ENCODE measurements at places on chromosomes 11 and 22. TPM values are rescaled to one million over a fixed set of nuclear protein-coding genes. Genes with fewer than 3 reads are reported as not detected.

Gene GGT1
- total RNA-seq, result 28.3 TPM

DNA sequence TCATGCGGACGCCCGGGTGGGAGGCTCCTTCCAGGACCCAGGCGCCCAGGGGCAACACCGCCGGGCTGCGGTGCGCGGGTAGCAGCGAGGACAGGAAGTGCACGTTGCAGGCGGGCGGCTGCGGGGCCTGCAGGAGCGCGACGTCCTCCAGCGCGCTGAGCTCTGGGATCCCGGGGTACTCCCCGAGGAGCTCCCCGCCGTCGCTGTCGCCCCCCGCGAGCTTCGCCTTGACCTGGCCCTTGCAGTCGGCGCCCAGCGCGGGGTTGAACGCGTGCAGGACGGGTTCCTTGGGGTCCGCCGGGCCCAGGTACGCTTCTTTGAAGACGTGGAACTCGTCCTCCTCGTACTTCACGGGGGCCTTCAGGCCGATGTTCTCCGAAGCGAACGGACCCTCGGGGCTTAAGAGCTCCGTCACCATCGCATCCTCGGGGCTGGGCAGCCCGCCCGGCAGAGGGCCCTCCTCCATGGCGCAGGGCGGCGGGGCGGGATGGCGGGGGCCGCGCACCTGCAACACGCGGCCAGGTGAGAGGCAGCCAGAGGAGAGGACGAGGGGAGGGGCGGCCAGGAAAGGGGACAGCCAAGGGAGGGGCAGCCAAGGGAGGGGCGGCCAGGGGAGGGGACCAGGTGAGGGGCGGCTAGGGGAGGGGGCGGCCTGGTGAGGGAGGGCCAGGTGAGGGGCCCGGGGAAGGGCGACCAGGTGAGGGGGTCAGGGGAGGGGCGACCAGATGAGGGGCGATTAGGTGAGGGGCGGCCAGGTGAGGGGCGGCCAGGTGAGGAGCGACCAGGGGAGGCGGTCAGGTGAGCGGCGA, 921 bp downstream of the TESMIN start:
- H3K27ac ChIP-seq, result no peak overlapping the region
- no peaks in the 10 kb centered on the region for H3K27me3 ChIP-seq
- peak; percentile 8 for DNase-seq
- H3K36me3 ChIP-seq, result peaks cover 8% of the 10 kb centered on the region
- no peak overlapping the region for H3K4me3 ChIP-seq

Gene DTX4
- 2.9 TPM for total RNA-seq

DNA sequence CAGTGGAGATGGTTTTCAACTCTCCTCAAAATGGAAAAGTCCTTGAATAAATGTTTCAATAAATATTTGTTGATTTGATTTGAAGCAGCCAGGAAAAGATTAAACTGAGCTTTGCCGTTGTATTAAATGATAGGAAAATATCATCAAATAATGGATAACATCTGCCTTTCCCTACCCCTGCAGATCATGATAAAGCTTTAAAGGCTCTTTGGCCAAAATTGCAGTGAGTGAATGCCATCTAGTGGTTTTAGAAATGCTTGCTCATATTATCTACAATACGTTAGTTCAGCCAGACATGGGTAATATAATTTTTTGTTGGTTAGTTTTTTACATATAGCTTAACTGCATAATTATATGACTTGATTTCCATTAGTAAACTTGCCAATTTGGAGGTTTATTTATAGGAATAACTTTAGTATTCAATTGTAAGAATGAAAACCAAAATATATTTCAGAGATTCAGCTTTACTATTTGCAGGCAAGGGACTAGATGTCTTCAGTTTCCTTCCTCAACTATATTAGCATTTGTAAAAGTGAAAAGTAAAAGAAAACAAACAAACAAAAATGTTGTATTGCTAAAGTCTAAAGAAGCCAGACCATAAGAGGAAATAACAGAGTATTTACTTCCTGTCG, 159.2 kb downstream of the MSANTD4 start:
- no peaks in the 10 kb centered on the region for H3K36me3 ChIP-seq
- H3K4me1 ChIP-seq, result no peaks in the 10 kb centered on the region
- DNase-seq, result peak; percentile 3
- no peak overlapping the region for H3K27ac ChIP-seq
- H3K27me3 ChIP-seq, result no peaks in the 10 kb centered on the region
- H3K4me3 ChIP-seq, result no peak overlapping the region

Gene SPDYC
- total RNA-seq, result not detected

GRCh38 chr11:108985945-108986279, 321.0 kb downstream of the DDX10 start:
- no peaks in the 10 kb centered on the region for H3K36me3 ChIP-seq
- H3K4me3 ChIP-seq, result no peak overlapping the region
- H3K27ac ChIP-seq, result no peak overlapping the region
- H3K27me3 ChIP-seq, result no peaks in the 10 kb centered on the region
- no peak for DNase-seq

Gene OR4A16
- not detected for total RNA-seq

DNA sequence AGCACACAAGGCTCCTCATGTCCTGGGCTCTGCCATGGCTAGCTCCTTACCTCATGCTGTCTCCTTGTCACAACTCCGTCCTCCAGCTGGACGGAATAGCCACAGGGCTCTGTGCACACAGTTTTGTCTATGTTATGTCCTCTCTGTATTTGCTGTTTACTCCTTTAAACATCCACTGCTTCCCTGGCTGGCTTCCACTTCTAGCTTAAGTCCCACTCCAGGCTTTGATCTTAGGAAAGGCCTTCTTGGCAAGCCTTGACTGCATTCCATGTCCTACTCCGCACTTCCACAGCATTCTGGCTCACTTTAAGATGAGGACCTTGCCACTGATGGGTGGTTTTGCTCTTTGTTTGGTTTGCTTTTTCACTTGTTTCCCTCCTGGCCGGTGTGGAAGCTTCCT, 22.9 kb upstream of the ROBO3 start:
- H3K27ac ChIP-seq, result no peak overlapping the region
- H3K4me1 ChIP-seq, result peaks cover 10% of the 10 kb centered on the region
- DNase-seq, result no peak
- no peak overlapping the region for H3K4me3 ChIP-seq
- peaks cover 66% of the 10 kb centered on the region for H3K27me3 ChIP-seq

GRCh38 chr11:116661056-116661455, 111.7 kb downstream of the BUD13 start:
- no peaks in the 10 kb centered on the region for H3K4me1 ChIP-seq
- H3K27ac ChIP-seq, result no peak overlapping the region
- no peaks in the 10 kb centered on the region for H3K27me3 ChIP-seq
- no peak for DNase-seq
- H3K4me3 ChIP-seq, result no peak overlapping the region

Gene LMNTD2
- 7.0 TPM for total RNA-seq

DNA sequence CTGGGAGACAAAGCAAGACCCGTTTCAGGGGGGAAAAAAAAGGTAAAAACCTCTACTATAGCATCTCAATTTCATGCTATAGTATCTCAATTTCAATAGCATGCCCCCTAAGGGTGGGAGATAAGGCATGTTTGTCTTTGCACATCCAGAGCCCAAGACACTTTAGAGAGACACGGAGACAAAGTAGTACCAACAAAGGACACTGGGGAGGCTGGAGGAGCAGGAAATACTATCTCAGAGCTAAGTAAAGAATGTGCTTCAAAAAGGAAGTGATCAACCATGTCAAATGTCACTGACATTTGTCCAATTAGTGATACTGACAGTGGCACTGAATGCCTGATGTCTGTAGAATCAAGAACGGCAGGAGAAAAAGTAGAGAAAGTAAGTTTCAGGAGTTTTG, 68.6 kb downstream of the RRAS2 start:
- no peak for DNase-seq
- no peaks in the 10 kb centered on the region for H3K36me3 ChIP-seq
- H3K4me3 ChIP-seq, result no peak overlapping the region
- peaks cover 9% of the 10 kb centered on the region for H3K4me1 ChIP-seq
- no peaks in the 10 kb centered on the region for H3K27me3 ChIP-seq

DNA sequence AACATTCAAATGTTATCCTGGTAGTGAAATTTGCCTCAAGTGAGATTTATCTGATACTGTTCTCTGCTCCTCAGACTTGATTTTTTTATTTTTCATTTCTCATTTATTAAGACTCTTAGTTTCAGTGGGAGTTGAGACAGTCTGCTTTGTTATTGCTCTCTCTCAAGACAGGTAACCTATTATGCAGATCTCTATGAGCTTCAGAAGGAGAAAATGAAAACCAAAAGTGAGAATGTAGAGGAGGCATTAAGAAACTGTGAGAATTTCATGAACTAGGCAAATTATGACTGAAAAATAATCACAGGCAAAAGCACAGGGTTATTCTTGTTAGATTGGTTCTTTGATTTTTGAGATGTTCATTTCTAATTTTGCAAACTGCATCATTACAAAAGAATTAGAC, 290.0 kb upstream of the CHORDC1 start:
- H3K4me1 ChIP-seq, result no peaks in the 10 kb centered on the region
- H3K27ac ChIP-seq, result no peak overlapping the region
- DNase-seq, result no peak
- no peaks in the 10 kb centered on the region for H3K27me3 ChIP-seq

DNA sequence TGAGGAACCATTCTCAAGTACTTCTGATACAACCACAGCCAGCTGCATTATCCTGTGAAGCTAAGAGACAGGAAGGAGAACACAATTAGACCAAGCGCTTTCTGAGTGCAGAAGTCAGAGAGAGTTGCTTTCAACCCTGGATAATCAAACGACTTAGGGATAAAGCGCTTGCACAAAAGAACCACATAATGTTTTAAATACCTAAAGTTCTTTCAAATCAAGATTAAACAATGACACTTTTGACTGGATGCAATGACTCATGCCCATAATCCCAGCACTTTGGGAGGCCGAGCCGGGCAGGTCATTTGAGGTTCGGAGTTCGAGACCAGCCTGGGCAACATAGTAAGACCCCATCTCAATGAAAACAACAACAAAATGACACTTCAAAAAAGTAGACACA, 145.1 kb downstream of the SWAP70 start:
- H3K36me3 ChIP-seq, result no peaks in the 10 kb centered on the region
- H3K4me1 ChIP-seq, result no peaks in the 10 kb centered on the region
- H3K27ac ChIP-seq, result no peak overlapping the region
- no peak for DNase-seq
- H3K4me3 ChIP-seq, result no peak overlapping the region

Gene ANO1
- not detected for total RNA-seq

GRCh38 chr11:75386942-75387630, 12.2 kb upstream of the RPS3 start:
- H3K4me3 ChIP-seq, result no peak overlapping the region
- no peak for DNase-seq
- H3K27ac ChIP-seq, result no peak overlapping the region
- H3K36me3 ChIP-seq, result no peaks in the 10 kb centered on the region
- peaks cover 24% of the 10 kb centered on the region for H3K4me1 ChIP-seq

Gene PRG3
- not detected for total RNA-seq

Gene TRPM5
- 0.23 TPM for total RNA-seq

- no peaks in the 10 kb centered on the region for H3K27me3 ChIP-seq
- H3K36me3 ChIP-seq, result no peaks in the 10 kb centered on the region
- H3K4me1 ChIP-seq, result no peaks in the 10 kb centered on the region
- no peak overlapping the region for H3K27ac ChIP-seq
- H3K4me3 ChIP-seq, result no peak overlapping the region
These were observed 615.7 kb downstream of the BRD1 start for GRCh38 chr22:49212002-49212401.

- DNase-seq, result peak; percentile 96
- no peaks in the 10 kb centered on the region for H3K27me3 ChIP-seq
- peak within 1 kb of the TSS; percentile 87 for H3K27ac ChIP-seq
- H3K4me3 ChIP-seq, result peak within 1 kb of the TSS; percentile 82
- peaks cover 26% of the 10 kb centered on the region for H3K4me1 ChIP-seq
These were observed at the start of the genes BANF1 and EIF1AD for GRCh38 chr11:66001942-66002647. BANF1 (plus strand) TSS chr11:66002503; CDS start chr11:66003251, 748 bp downstream. EIF1AD (minus strand) TSS chr11:66002157; CDS start chr11:66000389, 1,768 bp downstream.

DNA sequence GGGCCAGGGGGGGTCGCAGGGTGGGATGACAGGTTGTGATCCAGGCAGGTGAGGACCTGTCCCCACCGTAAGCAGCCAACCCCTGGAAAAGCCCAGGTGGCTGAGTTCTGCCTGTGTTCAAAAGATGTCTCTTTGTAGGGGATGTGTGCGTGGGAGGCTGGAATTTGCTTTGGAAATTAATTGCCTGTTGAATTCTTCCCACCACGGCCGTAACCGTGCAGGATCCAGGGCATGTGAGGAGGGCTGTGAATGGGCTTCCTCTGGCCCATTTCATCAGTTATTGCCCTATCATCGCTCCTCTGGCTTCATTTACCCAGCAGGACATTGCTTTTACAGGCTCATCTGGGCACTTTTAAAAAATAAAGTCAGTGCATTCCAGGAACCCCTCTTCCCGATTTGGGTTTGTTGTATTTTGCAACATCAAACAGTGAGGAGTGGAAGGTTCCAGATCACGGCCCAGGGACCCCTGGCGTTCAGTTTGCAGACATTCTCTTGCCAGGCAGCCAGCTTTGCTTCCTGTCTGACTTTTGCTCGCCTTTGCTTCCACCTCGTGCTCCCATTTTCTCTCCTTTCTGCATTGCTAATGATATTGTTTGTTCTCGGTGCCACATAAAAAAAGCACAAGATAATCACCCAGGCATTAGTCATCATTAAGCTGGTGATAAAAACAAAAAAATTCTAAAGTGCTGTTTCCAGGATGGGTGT, 1306.6 kb downstream of the BRD1 start:
- no peaks in the 10 kb centered on the region for H3K27me3 ChIP-seq
- no peak overlapping the region for H3K27ac ChIP-seq
- H3K36me3 ChIP-seq, result no peaks in the 10 kb centered on the region
- no peak for DNase-seq

GRCh38 chr11:81449588-81450156, 1284.0 kb downstream of the FAM181B start:
- H3K4me1 ChIP-seq, result no peaks in the 10 kb centered on the region
- no peak overlapping the region for H3K27ac ChIP-seq
- no peaks in the 10 kb centered on the region for H3K36me3 ChIP-seq
- no peak for DNase-seq

DNA sequence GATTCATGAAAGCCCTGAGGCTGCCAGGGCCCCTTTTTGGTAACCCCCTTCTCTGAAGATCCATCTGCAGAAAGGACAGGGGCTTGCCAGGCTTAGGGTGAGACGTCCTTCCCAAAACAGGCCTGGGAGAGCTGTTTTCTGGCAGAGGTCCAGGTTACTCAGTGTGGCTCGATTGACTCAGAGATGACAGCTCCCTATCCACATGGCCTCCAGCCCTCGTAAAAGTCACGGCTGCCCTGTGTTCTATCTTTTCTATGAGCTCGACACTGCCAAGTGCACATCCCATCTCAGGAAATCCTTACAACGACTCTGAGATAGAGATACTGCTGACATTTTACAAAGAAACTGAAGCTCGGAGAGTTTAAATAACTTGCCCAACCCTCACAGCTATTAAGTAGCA, 20.4 kb downstream of the ADAMTS8 start:
- no peak overlapping the region for H3K4me3 ChIP-seq
- H3K4me1 ChIP-seq, result no peaks in the 10 kb centered on the region
- no peaks in the 10 kb centered on the region for H3K27me3 ChIP-seq
- no peak for DNase-seq

- H3K4me1 ChIP-seq, result no peaks in the 10 kb centered on the region
- no peaks in the 10 kb centered on the region for H3K36me3 ChIP-seq
- H3K27me3 ChIP-seq, result no peaks in the 10 kb centered on the region
- no peak overlapping the region for H3K4me3 ChIP-seq
These were observed 40.7 kb downstream of the MOB2 start for GRCh38 chr11:1445741-1446445.

Measured in CD4-positive, alpha-beta memory T cell (primary cell).